ENCODE measurements at places on chromosomes 6 and 20.

DNA sequence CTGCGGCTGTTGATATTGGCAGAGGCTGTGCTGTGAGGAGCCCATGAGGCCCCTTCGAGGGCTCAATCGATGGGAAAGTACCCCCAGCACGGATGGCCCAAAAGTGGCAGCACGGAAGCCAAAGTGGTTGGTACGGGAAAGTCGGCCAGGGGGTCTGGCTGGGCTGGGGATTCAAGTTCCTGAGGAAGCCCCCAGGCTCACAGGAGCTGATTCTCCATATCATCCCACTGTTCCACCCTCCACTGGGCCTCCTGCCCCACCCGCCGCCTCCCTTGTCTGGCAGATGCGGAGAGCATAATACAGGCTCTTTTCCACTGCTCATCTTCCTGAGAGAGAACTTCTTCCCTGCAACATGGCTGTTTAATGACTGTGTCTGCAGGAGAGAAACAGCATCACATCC is 217.8 kb upstream of the CST7 start:
- DNase-seq = no peak

DNA sequence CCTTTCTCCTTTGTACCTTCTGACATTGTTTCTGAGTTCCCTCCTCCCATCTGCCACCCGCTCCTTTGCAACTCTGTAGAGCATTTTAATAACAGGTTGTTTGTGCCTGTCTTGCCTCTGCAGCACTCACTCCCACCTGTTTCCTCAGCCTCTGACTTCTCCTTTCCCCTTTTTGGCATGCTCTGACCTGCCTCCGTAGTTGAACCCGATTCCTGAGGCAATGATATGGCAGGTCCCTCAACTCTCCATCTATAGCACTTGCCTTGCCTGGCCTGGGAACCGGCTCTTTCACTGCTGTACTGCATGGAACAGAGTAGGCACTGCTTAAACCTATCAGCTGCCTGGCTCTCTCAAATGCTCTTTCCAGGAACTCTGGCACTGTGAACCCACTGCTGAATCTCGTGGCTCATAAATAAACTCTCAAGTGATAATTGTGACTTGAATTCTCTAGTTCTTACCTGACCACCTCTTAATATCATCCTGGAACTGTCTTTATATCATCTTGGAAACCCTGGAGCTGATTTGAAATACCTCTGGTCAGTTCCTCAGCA is 50.3 kb downstream of the UTRN start:
- DNase-seq = no peak

GRCh38 chr20:63968928-63969760 is 586 bp downstream of the ZNF512B start:
- DNase-seq = peak; percentile 49

DNA sequence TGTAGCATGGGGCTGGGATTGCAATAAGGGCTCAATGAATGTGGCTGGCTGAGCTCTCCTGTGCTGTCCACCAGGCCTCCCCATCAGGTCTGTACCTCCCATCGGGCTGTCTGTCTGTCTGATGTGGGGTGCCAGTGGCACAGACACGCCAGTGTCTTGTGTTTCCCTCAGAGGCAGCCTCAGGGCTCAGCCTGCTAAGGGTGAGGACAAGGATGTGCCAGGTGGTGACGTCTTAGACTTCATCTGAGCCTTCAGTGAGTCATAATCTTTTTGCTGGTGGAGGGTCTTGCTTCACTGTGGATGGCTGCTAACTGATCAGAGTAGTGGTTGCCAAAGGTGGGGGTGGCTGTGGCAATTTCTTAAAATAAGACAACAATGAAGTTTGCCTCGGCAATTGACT is 194.7 kb downstream of the NRN1 start:
- DNase-seq = no peak

- DNase-seq = no peak
Measured at GRCh38 chr6:111361648-111362047, 121.4 kb downstream of the REV3L start.

DNA sequence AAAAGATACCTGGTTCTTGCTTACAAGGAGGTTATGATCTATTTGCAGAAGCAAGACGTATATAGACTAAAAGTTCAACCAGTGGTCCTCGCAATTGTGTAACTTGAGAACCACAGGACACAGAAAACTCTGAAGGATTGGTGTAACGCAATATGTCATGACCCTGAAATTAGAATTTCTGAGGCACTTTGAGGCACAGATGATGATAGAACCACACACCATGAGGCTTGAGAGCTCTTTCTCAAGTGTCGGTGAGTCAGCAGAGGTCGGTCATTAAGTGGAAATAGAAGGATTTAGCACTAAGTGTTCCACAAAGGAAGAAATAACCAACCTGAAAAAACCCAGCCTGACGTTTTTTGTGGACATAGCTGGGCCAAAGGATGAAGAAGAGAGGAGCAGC is 15.3 kb upstream of the CCN2 start:
- DNase-seq = no peak

GRCh38 chr6:69622924-69623323 is 173.9 kb downstream of the LMBRD1 start:
- no peak for DNase-seq

GRCh38 chr6:160043784-160044183 is 74.9 kb downstream of the IGF2R start:
- DNase-seq = no peak

GRCh38 chr20:48760403-48760983 is 67.3 kb downstream of the PREX1 start:
- peak; percentile 60 for DNase-seq

DNA sequence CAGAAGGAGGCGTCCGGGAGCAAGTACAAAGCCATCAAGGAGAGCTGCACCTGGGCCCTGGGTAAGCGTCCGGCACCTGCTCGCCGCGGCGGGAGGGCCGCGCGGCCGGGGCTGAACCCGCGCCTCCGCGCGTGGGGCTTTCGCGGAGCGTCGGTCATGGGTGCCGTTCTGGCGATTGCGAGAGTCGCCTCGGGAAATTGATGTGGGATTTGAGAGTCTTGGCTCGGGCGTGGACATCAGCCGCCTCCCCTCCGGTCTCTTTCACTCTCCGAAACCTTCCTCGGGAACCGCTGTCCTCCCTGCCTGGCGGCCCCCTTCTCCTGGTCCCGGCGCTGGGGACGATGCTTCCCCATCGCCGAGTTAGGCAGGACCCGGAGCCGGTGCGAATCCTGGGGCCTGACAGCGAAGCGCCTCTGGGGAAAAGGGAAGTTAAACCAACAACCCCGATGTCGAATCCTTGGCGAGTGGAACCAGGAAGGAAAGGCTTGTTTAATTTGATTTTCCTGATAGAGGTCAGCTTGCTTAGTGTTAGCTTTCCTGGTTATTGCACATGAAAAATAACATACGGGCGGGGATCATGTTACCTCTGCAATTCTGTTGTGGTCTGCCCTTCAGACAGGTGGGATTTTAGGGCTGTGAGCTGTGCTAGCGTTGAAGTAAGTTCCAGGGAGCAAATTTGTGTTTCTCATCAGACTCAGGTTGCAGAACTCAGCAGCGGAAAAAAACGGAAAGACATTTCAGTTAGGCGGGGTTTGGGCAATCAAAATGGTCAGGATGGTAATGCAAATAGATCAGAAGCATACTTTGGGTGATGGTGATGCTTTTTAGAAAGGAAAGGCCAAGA is 594 bp downstream of the ARFGEF3 start:
- DNase-seq = no peak

DNA sequence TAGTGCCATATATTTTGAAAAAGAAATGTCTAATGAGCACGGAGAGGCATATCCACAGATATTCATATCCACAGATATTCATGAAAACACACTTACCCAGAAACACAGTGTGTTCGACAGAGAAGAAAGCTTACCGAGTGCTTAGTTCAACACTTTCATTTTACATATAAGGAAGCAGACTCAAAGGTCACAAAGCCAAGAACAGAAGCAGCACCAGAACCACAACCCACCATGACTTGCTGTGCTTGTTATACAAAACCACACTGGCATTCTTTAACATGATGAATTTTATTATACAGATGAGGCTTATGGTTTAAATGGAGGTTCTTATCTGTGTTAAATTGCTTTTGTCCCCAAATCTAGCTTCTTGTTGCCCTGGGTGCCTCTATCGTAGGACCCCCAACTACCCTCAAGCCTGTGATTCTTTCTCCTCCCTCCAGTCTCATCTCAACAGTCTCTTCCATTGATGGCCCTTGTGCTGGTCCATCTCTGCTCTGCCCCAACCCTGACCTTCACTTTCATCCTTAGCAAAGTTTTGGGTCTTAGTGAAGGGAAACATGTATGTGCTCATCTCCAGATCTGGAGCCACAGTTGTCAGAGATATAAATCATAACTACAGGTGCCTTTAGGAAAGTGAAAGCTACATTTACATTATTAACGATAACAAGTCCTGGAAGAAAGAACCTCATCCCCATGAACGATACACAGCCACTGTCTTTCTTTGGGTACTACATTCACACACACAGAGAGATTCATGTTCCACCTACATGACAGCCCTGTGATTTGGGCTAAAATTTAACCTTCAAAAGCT is 40.0 kb downstream of the SF3B5 start:
- peak; percentile 33 for DNase-seq

- no peak for DNase-seq
Measured at GRCh38 chr20:21074605-21075336, 31.4 kb downstream of the LINC00237 start.

DNA sequence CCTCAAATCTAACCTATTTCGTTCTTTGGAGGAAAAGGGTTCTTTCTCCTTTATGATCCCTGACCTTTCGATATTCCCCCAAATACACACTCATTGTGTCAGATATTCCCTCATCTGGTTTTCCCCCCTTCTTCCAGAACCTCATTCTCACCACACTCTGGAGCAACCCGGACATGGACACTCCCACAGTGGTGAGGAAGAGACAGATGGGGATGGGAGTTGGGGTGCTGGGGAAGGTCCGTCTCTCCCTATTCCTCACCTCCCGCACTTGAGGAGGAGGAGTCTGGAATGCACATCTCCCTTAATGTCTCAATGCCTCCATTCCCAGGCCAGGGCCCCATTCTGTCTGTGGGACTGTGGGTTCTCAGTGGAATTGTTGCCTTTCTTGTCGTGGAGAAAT is 1.3 kb downstream of the SLC39A7 start:
- no peak for DNase-seq

DNA sequence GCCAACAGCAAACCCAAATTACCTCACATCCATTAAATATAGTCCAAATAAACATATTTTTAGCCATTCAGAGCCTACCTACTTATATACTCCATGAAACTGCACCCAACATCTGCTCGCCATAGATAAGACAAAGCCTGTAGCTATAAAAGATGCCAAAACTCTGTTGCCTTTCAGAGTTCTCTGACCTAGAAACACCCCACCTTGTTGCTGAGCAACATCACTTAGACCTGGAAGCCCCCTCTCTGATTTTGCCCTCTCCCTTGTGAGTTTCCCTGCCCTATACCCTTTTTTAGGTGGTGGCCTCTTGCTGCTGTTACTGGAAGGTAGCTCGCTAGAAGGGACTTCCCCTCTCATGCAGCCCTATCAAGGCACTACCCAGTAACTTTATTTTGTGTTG is 27.7 kb upstream of the FBXL4 start:
- DNase-seq = no peak

- DNase-seq = no peak
Measured at GRCh38 chr6:51472745-51473487, 614.5 kb downstream of the PKHD1 start.

DNA sequence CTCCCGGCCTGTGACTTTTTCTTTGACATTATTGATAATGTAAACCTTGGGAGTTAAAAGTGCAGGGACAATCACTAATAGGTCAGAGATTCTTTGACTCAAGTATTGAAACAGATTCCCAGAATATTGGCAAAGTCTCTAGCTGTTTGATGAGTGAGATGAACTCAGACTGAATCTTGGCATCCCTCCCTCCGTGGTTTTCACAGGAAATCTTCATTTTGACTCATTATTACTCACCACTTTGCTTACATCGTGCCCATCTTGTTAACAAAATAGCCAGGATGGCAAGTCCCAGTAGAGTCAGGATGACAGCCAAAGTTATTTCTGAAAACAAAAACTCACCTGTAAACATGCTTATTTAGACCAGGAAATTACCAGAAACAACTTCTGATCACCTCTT is 2.0 kb downstream of the TSBP1 start:
- DNase-seq = no peak

DNA sequence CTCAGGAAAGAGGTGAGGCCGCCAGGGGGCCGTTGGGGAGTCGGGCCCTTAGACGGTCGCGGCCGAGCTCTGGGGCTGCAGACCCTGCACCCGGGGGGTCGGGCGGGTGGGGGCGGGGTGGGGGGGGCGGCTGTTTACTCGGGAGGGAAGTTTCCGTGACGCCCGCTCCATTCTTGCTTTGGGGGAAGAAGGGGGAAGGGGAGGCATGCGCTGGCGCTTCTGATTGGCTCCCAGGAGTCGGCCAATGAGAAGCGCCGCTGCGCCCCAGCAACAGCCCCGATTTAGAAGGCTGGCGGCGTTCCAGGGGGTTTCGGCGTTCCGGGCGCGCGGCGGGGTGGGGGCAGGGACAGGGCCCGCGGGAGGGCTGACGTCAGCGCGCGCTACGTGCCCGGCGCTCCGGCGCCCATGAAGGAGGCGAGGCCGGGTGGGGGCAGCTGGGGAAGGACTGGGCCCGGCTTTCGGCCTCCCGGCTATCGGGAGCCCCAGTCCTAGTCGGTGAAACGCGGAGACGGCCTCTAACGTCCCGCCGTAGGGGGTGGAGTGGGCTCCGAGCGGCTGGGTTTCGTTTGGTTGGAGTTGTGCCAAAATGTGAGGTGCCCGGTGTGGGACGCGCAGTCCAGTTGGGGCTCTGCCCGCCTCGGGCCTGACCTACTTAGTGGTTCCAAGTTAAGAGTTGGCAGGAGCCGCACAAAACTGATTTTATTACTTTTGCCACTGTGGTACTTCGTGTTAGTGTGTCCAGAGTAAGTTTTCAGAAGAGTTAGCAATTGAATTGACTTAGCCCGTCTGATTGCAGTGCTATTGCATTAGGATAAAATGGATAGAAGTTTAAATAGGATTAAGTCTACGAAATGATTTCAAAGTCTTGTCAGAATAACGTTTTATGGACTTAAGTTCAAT is 1.1 kb downstream of the PNRC1 start:
- peak; percentile 98 for DNase-seq

DNA sequence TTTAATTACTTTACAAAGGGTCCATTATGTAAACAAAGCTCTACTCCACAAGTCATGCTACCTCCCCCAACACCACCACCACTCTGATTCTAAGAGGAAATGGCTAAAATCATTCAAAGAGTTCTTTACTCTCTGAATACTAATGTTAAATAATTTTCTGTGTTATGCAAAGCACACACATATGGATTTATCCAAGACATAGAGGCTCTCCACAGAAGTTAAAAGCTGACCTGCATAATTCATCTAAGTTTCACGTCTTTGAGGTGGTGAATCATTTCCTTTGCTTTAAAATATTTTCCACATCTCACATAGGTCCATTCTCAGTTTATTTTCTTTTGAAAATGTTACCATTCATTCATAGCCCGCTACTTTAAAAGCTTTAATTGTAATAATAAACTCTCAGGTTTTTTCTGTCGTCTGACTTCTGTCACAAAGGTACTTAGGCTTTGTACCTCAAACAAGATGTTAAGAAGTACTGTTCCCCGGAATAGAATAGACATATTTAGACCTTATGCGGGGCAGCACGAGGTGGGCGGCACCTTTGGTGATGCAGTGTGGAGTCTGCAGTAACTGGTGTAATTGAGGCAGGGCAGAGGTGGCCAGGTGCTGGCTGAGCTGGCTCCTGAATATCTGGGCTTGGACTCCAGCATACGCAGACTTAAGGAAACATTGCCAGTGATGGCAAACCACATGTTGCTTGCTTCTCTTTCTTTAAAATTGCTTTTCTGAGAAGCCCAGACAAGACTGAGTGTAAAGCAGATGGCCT is 55.8 kb downstream of the KIF6 start:
- DNase-seq = no peak
